Activated T-cell treated with anti-CD3 and anti-CD28 coated beads for 1 hour (primary cell): ENCODE measurements at places on chromosomes 2 and 18.

DNA sequence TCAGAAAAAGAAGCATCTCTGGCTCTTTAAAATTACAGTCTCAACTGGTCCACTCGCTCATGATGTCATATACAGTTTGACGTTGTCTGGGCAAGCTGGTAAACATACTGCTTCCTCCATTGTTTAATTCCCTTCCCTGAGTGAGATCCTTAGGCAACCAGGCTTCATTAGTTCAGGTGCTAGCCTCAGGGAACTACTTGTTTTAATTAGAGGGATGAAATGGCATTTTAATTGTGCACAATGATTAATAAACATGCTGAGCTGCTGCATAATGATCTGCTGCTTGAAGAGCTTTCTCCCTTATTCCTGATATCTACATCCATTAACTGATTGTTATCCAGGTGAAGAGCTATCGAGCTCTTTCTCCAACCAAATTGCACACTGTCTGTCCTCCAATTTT is 195.6 kb upstream of the ETAA1 start:
- no peak for DNase-seq

- no peak for DNase-seq
These were observed 28.7 kb downstream of the MGAT4A start for GRCh38 chr2:98702127-98702802.

DNA sequence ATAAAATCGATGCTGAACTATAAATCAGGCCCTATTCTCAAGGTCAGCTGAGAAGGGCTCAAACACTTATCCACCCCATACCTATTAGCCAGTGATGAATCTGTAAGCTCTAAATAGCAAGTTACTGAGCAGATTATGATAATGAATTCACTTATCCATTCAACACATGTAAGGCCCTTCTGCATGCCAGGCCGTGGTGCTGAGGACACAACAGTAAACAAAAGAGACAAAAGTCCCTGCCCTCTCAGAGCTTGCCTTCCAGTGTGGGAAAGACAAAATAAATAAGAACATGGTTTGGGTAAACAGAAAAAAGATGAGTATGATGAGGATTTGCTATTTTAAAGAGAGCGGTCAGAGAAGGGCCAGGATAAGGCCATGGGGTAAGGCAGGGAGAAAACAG is 11.7 kb downstream of the TTC32 start:
- no peak for DNase-seq

DNA sequence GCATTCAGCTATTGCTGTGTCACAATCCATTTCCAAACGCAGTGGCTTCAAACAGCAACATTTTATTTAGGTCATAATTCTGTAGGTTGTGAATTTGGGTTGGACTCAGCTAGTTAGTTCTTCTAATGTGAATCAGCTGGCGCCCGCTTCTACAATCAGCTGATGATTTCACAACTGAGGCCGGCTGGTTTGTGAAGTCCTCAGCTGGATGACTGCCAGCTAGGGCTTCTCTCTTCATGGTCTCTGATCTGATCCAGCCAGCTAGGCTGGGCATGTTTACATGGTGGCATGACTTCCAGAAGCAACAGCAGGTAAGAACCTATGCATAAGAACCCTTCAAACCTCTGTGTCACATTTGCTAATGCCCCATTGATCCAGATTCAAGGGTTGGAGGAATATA is 172.0 kb downstream of the SLC4A10 start:
- no peak for DNase-seq

- no peak for DNase-seq
These were observed 15.5 kb upstream of the NFU1 start for GRCh38 chr2:69452687-69453086.

- no peak for DNase-seq
These were observed 47.4 kb upstream of the MTCL1 start for GRCh38 chr18:8657873-8658470.

DNA sequence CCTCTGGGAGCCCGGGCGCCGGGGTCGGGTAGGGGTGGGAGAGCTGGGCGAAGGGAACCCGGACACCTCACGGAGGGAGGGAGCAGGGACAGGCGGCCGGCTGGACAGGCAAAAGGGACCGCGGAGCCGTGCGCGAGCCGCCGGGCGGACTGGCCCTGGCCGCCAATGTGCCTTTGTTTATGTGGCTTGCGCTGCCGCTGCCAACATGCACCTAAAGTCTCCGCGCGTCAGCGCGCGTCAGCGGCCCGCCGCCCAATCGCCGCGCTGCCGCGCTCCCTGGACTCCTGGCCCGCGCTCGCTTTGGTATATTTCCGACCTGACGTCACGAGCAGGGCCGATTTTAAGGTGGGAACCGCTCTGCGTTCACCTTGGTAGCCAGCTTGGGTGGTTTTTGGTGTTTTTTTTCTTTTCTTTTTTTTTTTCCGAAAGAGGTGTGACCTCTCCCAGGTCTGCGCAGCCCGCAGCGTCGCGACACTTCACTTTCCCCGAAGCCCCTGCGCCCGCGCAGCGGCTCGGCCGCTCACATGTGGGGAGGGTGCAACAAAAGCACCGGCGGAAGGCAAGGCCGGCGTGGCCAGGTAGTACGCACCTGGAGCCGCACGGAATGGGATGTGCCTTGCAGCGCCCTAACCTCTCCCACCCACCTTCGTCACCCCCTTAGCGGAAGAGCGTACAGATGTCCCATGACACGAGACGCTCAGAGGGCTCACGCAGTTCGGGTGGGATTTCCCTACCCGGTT is at the start of gene NR4A2:
Gene NR4A2 (minus strand): TSS at position 188 of the 740 bp plus-strand sequence. CDS start 2,535 bp downstream, outside the sequence.
- DNase-seq: peak; percentile 82

DNA sequence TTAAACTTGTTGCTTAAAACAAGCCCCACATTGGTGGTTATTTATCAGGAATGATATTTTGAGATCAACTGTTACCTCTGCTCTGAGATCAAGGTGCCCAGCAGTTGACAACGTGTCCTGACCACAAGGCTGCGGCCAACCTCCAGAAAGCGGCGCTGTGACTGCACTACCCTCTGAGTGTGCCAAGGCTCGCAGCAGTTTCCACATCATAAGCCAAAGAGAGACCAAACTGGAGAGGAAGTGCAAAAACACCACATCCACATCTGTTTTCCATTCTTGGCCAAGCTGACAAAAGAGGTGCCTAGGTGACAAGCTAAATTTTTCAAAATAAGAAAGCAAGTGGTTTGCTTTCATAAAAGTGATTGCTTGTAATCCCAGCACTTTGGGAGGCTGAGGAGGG is 410.8 kb upstream of the POU3F3 start:
- DNase-seq: no peak

GRCh38 chr2:120686511-120687168 is 49.0 kb upstream of the GLI2 start:
- no peak for DNase-seq

DNA sequence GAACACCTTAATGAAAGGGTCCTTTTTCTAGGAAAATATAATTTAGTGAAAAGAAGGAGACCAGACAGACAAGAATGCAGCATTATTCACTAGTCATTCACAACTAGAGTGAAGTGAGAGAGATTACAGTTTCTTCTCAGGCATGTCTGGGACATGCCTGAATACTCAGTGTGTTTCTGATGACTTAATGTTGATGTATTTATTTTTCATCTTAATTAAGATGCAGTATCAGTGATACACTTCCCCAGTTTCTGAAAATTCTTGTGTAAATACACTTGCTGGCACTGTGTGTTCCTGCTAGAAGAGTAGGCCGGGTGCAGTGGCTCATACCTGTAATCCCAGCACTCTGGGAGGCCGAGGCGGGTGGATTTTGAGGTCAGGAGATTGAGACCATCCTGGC is 143.6 kb downstream of the MYO3B start:
- DNase-seq: no peak

DNA sequence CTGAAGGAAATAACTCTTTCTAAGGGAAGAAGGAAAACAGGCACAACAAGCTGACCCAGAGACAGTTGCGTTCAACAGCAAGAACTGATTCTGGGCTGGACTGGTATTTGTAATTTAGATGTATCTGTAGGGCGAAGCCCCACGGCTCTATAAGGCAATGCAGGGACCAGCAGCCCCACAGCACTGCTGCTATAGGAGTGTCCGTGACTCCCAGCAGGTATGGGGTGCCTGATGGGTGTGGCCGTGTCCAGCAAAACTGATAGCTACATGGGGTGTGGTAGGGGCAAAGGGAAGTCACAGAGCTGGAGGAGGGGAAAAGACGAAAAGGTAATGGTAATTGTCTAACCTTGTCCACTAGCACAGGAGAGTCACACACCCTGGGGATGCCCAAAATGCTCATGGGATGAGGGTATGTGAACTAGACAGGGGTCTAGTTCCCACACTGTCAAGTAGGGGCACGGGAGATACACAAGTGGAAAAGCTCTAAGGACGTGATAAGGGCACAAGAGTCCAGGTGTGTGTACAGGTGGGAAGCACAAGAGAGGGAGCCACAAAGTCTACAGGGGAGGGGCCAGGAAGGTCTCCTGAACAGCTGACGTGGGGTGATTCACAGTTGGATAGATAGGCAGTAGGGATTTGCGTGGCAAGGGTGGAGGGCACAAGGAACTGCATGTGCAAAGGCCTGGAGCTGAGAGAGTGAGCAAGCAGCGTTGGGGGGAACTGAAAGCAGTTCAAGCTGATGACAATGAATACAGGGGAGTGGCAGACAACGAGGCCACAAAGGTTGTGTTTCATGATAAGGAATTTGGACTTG is 48.5 kb upstream of the ASPRV1 start:
- DNase-seq: no peak

GRCh38 chr2:8586457-8587051 is 95.3 kb upstream of the ID2 start:
- no peak for DNase-seq

GRCh38 chr2:37928377-37928776 is 3.3 kb downstream of the RMDN2 start:
- DNase-seq: no peak

DNA sequence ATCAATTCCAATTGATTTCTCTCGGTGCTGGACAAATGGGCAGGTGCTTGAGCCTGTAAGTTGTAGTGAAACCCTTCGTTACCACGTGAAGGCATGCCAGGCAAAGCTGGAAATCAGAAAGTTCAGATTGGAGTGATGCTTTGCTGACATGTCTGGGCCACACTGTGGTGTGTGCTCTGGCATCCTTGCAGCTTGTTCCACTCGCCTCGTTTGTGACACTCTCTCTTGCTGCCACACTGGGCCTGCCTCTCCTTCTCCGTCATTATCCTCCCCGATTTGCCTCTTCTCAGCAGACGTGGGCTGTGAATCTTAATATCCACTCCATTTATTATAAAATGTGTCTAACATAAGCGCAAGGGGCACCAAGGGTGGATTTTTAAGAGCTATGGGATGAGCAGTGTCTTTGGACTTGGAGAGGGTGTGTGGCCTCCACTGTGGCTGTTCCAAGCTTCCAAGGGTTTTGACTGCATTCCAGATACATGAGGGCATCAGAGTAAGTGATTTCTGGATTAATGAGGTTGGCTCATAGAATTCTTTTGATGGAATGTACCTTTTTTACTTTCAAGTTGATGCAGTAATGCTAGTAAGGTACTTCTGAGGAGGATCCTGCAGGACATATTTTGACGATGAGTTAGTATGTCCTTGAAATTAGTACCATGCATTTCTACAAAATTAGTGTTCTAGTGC is 238.8 kb downstream of the TPGS2 start:
- no peak for DNase-seq

- DNase-seq: no peak
These were observed 636 bp upstream of the IMMT start for GRCh38 chr2:86195808-86196387.

- peak; percentile 67 for DNase-seq
These were observed 89.5 kb downstream of the ZFP36L2 start for GRCh38 chr2:43136876-43137275.

- no peak for DNase-seq
These were observed 134.8 kb downstream of the MREG start for GRCh38 chr2:215878476-215879063.

GRCh38 chr2:18753722-18754121 is 164.4 kb upstream of the NT5C1B start:
- DNase-seq: no peak

DNA sequence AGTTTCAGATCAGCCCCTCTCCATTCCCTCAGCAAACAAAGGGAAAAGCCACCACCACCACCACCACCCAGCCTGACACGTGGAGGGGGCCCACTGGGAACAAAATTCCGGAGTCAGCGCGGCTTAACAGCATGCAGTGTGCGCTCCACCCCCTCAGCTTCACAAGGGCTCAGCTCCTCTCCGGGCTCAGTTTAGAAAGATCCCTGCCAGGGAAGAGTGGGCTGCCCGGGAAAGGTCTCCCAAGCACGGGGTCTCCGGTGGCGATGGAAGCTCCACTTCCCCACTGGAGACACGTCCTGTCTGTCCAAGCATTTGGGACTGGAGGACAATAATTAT is 55.7 kb downstream of the SNORC start:
- DNase-seq: no peak

- no peak for DNase-seq
These were observed 90.6 kb downstream of the TWIST2 start for GRCh38 chr2:238938401-238939055.

DNA sequence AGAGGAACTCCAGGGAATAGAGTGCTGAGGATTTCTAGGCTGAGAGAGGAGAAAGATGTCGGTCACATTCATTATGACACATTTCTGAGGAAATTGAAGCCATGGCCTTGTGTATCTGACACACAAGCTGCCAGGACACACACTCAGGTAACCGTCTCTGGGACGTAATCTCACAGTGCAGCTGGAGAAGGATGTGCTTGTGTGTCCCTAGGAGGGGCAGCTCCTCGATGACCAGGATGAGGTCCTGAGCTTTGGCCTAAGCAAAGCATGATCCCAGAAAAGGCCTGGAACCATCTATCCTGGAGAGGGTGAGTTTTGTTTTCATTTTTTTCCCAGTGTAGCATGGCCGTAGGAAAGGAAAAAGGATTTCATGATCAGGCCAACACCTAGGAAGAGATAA is 102.2 kb downstream of the CAPN13 start:
- no peak for DNase-seq

DNA sequence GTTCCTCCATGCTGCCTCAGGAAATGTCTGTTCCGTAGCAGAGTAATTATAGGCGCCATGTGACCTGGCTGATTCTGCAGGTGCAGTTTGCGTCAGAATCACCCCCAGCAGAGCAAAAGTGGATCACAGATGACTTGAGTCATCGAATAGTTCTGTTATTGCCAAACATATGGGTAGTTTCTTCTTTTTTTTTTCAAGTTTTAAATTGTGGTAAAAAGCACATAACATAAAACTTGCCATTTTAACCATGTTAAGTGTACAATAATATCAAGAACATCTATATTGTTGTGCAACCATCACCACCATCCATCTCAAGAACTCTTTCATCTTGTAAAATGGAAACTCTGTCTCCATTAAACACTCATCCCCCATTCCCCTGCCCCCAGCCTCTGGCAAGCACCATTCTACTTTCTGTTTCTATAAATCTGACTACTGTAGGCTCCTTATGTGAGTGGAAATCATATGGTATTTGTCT is 177.7 kb upstream of the TWIST2 start:
- no peak for DNase-seq

DNA sequence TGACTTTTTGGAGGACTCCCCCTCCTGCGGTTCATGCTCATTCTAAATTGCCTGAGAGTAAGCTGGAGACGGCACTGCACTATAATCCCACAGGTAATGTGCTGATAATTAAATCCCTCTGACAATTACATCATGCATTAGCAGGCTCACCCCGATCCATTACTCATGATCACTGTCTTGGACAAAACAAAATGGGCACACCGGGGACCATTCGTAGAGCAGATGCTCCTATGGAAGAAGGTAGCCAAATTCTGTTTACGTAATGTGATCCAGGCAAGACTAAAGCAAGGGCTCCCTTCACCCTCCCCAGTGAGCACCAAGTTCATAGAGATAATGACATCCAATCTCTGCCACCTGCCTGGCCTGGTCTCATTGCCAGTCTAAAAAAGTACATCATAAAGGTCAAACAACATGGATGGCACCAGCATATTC is 657.1 kb upstream of the SOX11 start:
- DNase-seq: no peak

GRCh38 chr2:55620123-55620779 is 2.8 kb upstream of the PPP4R3B start:
- no peak for DNase-seq

GRCh38 chr2:182827182-182827879 is 39.1 kb downstream of the FRZB start:
- no peak for DNase-seq
